G401 (cell line): ENCODE measurements at places on chromosomes 1 and 21. TPM values are rescaled to one million over a fixed set of nuclear protein-coding genes. Genes with fewer than 3 reads are reported as not detected.

The LYPD8 gene
- not detected in 2 replicates for total RNA-seq

- no peak for DNase-seq
Measured at GRCh38 chr1:20998826-20999225, 177.9 kb downstream of the EIF4G3 start.

DNA sequence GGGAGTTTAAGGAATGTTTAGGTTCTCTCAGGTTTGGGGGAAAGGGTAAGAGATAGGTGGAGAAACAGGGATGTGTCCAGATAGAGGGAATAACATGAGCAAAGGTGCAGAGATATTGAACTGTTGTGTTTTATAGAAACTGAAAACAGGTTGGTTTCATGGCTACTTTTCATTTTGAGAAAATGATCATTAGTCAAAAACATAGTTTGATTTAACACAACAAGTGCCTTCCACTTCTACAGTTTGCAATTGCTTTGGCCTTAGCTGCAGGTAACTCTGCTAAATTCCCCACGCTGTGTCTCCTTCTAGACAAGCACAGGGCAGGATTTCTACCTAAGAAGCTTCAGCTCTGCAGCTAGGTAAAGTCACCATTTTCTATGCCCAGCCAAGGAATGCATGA, 124.9 kb downstream of the RGS2 start:
- DNase-seq: no peak

GRCh38 chr1:12738934-12739333, 7.1 kb upstream of the CFAP107 start:
- DNase-seq: no peak

GRCh38 chr1:191582169-191582568, 576.1 kb upstream of the RGS18 start:
- no peak for DNase-seq

- no peak for DNase-seq
Measured at GRCh38 chr1:68230484-68230802, 1.9 kb downstream of the WLS start.

The CACNA1S gene
- 0.06 TPM in 1 of 2 replicates, not detected in the other for total RNA-seq

DNA sequence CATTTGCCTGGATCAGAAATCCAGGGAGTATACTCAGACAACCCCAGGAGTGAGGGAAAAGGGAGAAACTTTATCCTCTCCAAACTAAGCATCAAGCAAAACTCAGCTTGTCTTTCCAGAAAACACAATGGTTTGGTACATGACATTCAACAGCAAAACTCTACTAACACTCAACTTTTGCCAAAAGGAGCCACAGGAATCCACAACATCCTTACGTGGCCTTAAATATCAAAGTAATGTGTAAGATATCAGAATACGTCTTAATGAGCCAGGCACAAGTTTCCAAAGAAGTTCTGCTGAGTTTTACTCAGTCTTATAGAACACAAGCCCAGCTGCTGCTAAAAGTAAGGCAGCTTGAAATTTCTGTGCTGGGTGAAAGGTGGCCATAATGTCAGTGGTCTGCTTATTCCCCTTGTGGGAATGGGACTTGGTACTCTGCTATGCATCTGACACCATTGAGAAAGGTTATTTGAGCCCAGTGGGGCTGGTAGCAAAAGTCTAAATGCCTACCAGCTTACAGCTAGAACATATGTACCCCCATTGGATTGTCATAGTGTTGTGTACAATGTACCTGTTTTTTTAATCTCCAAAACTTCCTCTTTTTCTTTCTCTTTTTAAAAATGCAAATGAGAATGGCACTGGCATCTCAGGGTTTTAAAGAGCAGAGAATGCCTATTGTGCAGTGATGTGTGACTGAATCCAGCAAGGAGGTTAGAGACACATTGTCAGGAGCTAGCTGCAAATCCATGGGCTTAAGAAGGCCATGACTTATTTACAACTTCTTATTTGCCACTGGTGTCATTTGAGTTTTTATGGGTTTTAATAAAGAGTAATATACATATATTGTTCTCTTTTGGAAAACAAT, 62.0 kb upstream of the ST6GALNAC3 start:
- DNase-seq: no peak

DNA sequence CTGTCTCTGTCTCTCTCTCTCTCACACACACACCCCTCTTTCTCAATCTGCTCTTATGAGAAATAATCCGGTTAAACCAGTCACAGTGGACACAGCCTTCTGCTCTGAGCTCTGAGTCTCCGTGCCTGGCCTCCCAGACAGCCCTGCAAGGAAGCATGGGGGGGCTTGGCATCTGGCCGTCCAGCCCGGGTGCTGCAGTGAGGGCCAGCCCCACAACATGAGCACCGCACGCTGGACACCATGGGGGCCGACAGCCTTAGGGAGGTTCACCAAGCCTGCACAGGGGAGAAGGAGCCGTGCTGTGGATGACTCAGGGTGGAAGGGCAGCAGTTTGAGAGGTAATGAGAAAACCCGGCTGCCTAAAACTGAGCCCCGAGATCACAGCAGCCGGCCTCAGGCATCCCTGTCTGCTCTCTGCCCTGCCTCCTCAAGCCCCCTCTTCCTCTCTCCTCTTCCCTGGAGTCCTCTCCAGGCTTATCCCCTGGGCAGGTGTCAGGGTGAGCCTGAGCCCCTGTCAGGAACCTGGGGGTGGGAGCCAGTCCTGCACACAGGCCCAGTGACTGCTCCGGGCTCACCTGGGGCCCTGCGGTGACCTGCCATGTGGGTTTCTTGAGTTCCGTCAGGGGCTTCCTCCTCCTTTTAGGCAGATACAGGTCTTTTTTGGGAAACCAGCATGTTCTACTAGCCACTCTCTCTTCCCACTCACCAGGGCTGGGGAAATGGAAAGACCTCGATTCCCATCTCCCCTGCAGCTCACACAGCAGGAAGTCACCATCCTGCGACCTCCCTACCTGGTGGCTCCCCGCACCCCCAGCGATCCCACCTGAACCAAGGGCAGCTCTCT, 92.8 kb downstream of the ITPKB start:
- no peak for DNase-seq

DNA sequence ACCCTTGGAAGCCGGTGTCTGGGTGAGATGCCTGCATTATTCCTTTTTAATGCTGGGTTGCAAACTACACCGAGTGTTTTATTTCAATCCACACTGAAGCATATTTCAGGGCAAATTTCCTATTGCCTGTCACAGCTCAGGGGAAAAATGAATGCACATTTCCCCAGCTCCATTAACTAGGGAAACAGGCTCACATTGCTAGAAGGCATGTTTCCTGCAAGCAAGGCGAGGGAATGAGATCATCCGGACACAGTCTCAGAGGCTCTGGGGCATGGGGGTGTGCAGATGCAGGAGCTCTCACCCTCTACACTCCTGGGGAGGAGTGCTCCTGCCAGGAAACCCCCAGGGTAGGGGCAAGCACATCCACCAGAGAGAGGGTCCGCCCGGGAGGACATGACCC, 24.6 kb downstream of the SYT2 start:
- DNase-seq: no peak

GRCh38 chr21:14239281-14239680, 23.3 kb downstream of the RBM11 start:
- DNase-seq: no peak

DNA sequence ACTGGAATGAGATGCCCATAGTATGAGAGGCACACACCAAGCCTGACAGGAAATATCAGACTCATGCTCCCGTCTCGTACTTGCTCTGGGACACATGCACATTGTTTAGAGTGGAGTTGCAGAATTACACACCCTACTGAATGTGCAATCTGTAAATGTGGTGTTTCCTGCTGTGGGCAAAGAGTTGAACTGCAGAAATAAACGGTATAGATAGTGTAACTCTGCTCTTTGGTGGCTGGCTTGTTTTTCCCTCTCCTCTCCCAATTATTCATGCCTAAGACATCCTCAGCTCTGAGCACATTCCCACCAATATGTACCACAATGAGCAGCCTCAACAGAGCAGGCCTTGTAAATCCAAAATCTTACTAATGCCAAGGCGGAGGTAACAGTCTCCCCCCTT, 90.1 kb upstream of the DIRAS3 start:
- DNase-seq: no peak

GRCh38 chr1:203305809-203306088, 430 bp downstream of the BTG2 start:
- no peak for DNase-seq

- DNase-seq: no peak
Measured at GRCh38 chr1:209756615-209757445, 977 bp downstream of the TRAF3IP3 start.

DNA sequence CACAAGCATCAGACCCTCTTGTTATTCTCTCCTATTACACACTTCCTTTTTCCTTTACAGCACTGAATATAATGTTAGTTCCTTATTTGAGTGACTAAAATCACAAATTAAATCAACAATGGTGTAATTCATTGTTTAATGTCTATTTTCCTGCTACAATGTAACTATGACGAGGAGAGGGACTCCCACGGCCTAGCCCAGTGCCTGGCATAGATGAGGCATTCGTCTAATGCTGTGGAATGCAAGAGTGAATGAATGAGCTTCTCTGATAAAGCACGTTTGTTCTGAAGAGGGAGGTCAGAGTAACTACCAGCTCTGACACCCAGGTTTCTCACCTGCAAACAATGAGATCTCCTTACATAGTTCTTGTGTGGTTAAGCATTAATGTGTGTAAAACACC, 479.4 kb downstream of the OMA1 start:
- DNase-seq: no peak

GRCh38 chr21:41402231-41402630, 23.8 kb upstream of the MX1 start:
- no peak for DNase-seq

- no peak for DNase-seq
Measured at GRCh38 chr1:66331658-66332547, 202.1 kb upstream of the SGIP1 start.

GRCh38 chr1:184520336-184520735, 133.5 kb downstream of the C1orf21 start:
- DNase-seq: no peak

GRCh38 chr1:156130578-156130942, 16.0 kb downstream of the LMNA start:
- no peak for DNase-seq

The SPRR2E gene
- total RNA-seq: not detected in 2 replicates

DNA sequence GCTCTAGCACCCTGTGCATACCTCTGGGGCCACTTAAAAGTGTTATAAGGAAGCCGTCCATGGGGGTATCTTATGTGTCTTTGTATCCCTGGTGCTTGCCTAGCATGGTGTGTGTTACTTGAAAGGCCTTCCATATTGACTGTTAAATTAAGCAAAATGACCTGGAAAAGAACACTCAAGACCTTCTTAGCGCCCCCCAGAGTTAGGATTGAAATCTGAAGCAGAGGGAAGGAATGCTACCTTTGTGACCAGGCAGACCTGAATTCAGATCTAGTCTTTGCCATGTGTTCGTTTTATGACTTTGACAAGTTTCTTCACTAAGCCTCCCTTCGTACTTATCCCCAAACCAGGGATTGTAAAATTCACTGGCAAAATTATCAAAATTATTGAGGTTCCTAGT, 59.9 kb downstream of the SLC22A15 start:
- DNase-seq: no peak

The KCNK1 gene
- total RNA-seq: not detected in 2 replicates

GRCh38 chr1:222543817-222544216, 4.1 kb downstream of the HHIPL2 start:
- no peak for DNase-seq

- DNase-seq: no peak
Measured at GRCh38 chr1:18630511-18631495, at the start of gene PAX7. Gene PAX7 (plus strand): TSS chr1:18630846. CDS start chr1:18631604, 758 bp downstream.

The ADAMTS4 gene
- 0.43 and 0.95 TPM in 2 replicates for total RNA-seq

DNA sequence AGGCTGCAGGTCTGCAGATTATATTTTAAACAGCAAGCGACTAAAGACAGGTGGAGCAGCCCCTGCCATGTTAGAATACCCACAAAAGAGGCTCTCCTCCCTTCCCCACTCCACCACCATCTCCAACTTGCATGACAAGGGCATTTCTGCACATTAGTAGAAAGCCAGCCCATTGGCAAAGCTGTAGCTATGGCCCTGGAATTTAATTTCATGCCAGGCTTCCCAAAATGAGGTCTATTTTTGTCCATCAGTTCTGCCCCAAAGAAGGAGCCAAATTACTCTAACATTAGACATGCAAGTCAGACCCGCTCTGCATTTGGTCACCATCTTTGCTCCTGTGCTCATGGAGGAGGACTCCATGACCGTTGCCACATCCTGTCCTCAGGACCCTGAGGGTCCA, 115.2 kb downstream of the LAMC2 start:
- peak; percentile 61 for DNase-seq
